T-helper 17 cell (primary cell): ENCODE measurements at places on chromosomes 12 and 14. TPM values are rescaled to one million over a fixed set of nuclear protein-coding genes. Genes with fewer than 3 reads are reported as not detected.

LTB4R gene
- 23.1 TPM for total RNA-seq

RAB2B gene
- 35.3 TPM for total RNA-seq

SMCO2 gene
- not detected for total RNA-seq

DAZAP2 gene
- total RNA-seq = 335 TPM

CLEC6A gene
- not detected for total RNA-seq

TCL1B gene
- total RNA-seq = not detected

GRCh38 chr14:71661441-71661840 is 270.8 kb upstream of the RGS6 start:
- peaks cover 14% of the 10 kb centered on the region for H3K36me3 ChIP-seq
- DNase-seq = no peak
- peaks cover 11% of the 10 kb centered on the region for H3K4me1 ChIP-seq
- no peak overlapping the region for H3K4me3 ChIP-seq
- H3K27ac ChIP-seq = no peak overlapping the region
- no peaks in the 10 kb centered on the region for H3K27me3 ChIP-seq

GRCh38 chr14:106875503-106875902 is 1349.1 kb downstream of the TMEM121 start:
- no peak for DNase-seq
- peaks cover 10% of the 10 kb centered on the region for H3K4me1 ChIP-seq
- H3K36me3 ChIP-seq = no peaks in the 10 kb centered on the region

GRCh38 chr12:22573181-22573580 is 28.8 kb upstream of the C2CD5 start:
- no peak overlapping the region for H3K27ac ChIP-seq
- no peaks in the 10 kb centered on the region for H3K27me3 ChIP-seq
- DNase-seq = no peak
- H3K36me3 ChIP-seq = peaks cover 2% of the 10 kb centered on the region
- no peaks in the 10 kb centered on the region for H3K4me1 ChIP-seq
- no peak overlapping the region for H3K4me3 ChIP-seq

DNA sequence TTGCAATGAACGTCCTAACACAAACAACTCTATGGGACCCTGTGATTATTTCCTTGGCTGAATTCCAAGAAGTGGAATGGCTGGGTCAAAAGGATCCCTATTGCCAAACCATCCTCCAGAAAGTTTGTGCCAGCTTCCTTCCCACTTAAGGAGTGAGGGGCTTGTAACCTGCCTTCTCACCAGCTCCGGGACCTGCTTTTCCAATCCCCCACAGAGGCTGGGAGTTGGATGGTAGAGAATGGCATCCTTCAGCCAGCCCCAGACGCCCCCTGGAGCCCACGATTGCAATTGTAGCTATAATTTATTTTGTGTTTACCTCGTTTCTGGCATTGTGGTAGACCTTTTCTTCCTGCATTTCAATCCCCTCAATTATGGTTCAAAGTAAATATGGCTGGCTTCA is 9.7 kb upstream of the ZDHHC22 start:
- no peak overlapping the region for H3K4me3 ChIP-seq
- H3K36me3 ChIP-seq = peaks cover 2% of the 10 kb centered on the region
- peaks cover 1% of the 10 kb centered on the region for H3K4me1 ChIP-seq
- peaks cover 67% of the 10 kb centered on the region for H3K27me3 ChIP-seq

GRCh38 chr14:72291908-72292688 is 359.9 kb downstream of the RGS6 start:
- no peak overlapping the region for H3K27ac ChIP-seq
- H3K27me3 ChIP-seq = peaks cover 25% of the 10 kb centered on the region
- H3K36me3 ChIP-seq = no peaks in the 10 kb centered on the region
- no peak overlapping the region for H3K4me3 ChIP-seq
- DNase-seq = no peak
